ENCODE measurements at places on chromosomes 16 and 17.

GRCh38 chr16:24668481-24669061 is 60.9 kb upstream of the TNRC6A start:
- peak; percentile 27 for DNase-seq

- no peak for DNase-seq
Observed at GRCh38 chr16:86768228-86768791, 190.0 kb downstream of the FOXL1 start.

- no peak for DNase-seq
Observed at GRCh38 chr17:6423931-6424330, 11.0 kb downstream of the AIPL1 start.

GRCh38 chr17:73782641-73783381 is 138.6 kb upstream of the SDK2 start:
- DNase-seq: no peak

GRCh38 chr16:78127130-78127529 is 27.7 kb downstream of the WWOX start:
- DNase-seq: no peak

- no peak for DNase-seq
Observed at GRCh38 chr17:4583206-4583605, 1.1 kb upstream of the SMTNL2 start.

GRCh38 chr16:72832621-72833248 is 215.2 kb downstream of the ZFHX3 start:
- peak; percentile 65 for DNase-seq

DNA sequence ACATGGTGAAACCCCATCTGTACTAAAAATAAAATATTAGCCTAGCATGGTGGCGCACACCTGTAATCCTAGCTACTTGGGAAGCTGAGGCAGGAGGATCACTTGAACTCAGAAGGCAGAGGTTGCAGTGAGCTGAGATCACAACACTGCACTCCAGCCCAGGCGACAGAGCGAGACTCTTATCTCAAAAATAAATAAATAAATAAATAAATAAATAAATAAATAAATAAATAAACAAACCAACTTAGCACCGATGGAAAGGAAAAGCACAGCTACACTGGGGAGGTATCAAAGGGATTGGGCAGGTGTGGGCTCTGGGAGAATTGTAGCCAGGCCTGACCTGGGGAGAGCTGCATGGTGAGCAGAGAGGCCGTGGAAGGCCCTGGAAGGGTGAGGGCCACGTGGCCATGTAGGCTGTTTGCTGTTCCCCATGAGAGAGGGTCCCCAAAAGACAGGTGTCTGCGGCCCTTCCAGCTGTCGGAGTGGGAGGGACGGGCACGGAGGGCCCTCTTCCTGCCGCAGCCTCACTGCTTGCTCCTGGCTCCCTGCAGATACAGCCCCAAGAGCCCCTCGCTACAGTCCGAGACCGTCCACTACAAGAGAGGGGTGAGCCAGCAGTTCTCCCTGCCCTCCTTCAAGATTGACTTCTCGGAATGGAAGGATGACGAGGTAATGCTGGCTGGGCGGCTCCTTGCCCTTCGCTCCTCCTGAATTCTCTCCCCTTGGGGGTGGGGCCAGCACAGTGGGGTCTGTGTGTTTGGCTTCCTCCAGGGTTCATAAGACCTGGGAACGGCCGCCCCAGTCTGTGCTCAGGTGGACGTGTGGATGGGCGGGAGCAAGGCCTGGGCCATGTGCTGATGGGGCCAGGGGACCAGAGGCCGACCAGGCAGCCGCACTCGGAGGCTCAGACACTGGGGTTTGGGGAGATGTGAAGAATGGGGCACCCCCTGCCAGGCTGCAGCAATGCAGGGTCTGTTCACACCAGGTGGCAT is 32.4 kb downstream of the MGRN1 start:
- no peak for DNase-seq

DNA sequence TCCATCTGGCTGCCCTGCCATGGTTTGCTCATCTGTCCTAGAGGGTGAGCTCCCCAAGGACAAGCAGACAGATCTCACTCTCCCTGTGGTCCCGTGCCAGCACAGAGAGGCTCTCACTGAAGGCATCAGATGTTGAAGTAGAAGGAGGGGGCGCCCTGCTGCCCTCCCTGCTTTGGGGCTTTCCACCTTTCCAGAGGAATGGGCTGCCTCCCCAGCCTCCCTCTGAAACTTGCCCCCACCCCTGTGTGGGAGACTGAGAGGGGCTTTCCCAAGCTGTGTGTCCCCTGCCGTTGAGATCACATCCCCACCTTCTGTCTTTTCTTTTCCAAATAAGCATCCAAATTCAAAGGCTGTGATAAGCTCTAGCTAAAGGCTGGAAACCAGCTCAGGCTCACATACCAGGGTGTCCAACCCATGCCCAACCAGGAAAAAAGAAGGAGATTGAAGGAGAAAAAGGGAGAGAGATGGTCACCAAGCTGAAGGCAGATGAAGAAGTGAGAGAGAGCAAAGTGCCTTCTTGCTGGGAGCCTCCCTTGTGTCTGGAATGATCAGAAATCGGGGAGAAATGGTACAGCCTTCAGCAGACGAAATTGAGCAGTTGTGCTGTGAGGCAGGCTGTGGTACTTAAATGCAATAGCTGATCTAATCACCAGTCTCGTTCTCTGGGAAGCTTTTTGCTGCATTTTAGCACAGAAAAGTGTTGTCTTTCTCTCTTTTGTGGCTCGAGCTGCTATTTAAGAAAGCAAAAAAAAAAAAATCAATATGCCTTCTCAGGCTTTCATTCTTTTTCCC is 145.9 kb upstream of the LHX1 start:
- no peak for DNase-seq

DNA sequence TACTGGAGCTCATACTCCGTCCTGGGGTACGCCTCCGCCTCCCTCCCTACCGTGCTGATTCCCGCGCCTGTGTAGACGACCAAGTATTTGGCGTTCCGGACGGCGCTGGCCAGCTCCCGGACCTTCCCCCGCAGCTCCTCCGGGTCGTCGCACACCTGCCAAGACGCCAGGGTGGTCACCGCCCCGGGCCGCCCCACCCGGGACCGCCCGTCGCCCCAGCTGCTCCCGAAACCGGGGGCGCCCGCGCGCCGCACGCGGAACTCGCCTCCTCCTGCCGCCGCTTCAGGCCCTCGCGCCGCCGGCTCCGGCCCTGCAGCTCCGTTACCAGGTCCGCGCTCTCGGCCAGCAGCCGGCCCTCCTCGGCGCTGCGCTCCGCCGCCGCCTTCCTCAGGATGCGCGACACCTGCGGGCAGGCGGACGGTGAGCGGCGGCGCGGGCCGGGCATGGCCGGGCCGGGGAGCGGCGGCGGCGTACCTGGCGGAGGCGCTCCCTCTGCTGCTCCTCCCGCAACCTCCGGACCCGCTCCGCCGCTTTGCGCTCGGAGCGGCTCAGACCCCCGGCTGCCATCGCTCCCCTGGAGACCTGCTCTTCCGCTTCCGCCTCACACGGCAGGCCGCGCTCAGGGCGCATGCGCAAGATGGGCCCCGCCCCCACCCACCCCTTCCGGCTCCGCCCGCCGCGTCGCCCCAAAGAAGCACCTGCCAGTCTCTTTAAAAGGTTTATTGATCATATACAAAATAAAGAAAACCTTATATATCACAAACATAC is at the start of gene SIRT7:
Gene SIRT7, minus strand, starts transcription at position 612 of the 768 bp plus-strand sequence. Its CDS starts 45 bp downstream, at position 567.
- DNase-seq: peak; percentile 79

DNA sequence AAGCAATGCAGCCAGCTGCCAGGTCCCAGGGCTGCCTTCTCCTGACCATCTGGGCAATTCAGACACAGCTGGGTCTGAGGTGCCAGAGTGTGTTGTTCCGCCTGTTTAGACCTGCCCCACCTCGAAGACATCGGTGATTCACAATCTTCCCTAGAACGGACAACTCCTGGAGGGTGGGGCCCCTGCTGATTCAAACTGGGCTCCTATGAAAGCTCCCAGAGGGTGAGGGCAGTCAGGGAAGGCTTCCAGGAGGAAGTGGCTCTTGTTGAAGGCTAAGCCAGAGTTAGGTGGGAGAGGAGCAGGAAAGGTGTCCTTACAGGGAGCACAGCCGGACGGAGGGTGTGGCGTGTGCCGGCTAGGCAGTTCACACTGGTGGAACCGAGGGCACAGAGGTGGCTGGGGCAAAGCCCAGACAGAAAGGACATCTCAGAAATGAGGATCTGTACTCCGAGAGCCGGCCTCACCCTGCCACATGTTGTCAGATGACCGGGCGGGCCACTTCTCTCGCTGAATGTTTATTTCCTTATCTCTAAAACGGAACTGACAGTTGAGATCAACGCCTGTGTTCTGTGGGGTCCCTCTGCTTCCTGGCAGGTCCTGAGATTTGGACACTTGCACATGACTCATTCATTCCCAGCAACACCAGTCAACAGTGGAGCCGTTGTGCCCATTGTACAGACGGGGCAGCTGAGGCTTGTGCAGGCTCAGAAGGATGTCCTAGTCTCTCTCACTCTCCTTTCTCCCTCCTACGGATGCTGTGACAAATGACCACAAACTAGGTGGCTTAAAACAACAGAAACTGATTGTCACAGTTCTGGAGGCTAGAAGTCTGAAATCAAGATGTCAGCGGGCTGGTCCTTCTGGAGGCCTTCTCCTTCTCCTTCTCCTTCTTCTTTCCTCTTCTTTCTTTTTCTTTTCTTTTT is 26.9 kb upstream of the LITAF start:
- no peak for DNase-seq

GRCh38 chr16:66434619-66435430 is 7.7 kb downstream of the BEAN1 start:
- DNase-seq: no peak

DNA sequence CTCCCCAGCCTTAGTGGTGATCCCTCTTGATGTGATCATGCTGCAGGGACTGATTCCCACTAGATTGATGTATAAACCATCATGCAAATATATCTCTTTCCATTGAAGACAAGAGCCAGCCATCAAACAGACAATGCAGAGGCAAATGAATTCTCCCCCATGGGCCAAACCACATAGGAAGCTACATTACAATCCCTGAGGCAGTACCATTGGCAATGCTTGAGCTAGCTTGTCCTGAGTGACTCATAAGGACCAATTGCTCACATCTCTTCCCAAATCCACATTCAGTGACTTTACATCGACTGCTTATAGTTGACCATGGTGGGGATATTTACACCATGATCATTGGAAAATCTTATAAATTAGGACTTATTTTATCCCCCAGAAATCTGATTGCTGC is 242.2 kb downstream of the SHISA9 start:
- DNase-seq: no peak

DNA sequence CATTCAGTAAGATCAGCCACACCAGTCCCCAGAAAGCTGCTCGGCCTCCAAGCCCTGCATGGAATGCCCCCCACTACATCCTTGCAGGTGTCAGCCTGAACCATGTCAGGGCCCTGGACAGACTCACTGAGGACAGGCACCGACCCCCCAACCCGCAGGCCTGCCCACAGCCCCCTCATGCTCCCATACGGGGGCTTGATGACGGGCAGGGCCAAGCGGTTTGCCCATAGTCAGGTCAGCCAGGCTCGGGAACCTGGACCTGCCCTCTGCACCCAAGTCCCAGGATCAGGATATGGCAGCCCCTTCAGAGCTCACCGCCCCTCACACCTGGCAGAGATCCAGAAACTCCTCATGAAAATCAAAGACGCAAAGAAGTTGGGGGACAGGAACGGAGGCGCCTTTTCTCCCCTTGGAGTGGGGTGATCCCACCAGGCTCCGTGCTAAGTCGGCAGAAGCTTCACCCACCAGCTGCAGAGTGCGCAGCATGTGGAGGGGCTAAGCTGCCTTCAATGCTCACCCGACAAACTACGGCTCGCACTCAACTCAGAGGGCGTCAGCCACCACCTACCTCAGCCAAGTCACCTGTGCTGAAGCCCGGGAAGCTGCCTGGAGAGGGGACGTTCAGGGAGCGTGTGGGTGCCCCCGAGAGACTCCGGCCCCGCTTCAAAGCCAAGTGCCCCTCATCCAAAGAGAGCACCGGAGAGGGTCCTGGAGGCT is 26.5 kb downstream of the GNPTG start:
- DNase-seq: no peak

DNA sequence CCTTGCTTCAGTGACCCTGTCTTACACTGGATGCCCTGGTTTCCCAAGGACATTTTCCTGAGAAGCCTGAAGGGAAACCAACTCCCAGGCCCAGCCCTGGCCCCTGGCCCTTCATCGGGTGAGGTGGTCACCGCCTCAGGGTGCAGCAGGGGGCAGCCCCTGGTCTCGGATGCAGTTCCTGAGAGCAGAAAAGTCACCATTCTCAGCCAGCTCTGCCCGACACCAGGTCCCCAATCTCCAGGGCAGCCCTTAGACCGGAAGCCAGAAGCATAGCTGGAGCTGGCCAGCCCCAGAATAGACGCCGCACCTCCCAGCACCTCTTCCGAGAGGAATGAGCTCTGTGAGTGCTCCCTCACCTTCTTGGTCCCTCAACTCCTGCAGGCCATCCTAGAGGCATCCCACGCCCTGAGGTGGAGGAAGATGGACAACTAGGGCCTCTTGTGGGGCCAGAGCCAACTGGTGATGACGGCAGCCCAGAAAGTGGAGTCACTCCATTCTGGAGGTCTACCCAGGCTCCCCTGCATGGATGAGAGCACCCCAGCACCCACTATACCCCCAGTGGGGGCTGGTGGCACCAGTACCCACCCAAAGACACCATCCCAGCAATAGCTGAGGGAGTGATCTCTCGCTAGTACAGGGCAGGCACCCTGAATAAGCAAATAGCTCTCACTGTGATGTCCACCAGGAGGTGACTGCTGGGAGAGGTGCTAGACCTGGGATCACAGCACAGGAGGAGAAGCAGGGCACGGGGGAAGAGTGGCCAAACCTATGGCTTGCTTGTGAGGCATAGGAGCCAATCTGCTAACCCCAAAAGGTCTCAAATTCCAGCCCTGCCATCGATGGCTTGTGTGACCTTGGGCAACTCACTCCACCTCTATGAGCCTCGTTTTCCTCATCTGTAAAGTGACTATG is 56.2 kb downstream of the TK2 start:
- DNase-seq: no peak

DNA sequence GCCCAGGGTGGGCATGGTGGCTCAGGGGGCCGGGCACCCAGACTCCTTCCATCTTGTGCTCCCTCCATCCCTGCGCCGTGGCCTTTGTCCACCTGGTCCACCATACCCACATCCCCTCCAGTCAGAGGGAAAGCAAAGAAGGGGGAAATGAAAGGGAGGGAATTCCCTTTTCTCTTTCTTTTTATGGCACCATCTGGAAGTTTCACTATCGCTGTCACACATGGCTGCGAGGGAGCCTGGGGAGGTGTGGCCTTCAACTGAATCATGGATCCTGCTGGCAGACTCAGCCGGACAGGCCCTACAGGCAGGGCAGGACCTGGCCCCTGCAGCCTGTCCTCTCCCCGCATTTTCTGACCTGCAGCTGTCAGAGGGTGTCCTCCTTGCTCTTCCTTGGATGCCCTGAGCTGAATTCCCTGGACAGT is 6.2 kb downstream of the SLC12A3 start:
- no peak for DNase-seq

DNA sequence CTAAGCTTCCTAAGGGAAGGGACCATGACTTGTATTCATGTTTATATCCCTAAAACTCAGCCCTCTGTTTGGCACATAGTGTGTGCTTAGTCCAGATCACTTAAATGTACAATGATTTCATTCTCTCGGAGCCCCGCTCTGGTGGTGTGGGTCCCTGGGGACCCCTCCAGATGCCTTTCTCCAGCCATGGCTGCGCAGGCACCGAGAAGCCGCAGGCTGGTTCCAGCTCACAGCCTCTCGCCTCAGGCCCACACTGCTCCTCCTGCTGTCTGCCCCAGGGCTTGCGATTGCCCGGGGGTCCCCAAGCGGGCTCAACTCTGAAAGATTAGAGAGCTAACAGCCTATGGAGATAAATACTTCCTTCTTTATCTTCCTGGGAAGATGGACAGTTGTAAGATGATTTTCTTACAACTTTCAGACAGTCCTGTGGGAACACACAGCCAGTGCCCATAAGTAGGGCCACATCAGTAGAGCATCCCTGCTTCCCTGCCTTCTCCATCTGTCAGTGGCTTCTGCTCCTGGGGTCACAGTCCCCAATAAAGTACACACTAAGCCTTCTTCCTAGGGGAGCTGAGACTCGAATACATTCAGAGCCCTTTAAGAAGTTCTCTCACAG is 66.2 kb downstream of the CENPV start:
- no peak for DNase-seq

Measured in stimulated activated CD4-positive, alpha-beta T cell treated with anti-CD3 and anti-CD28 coated beads, Interleukin-4, amount 100 ng/mL, for 1 hour (primary cell).